BJ (cell line): ENCODE measurements at places on chromosomes 2 and 18.

DNA sequence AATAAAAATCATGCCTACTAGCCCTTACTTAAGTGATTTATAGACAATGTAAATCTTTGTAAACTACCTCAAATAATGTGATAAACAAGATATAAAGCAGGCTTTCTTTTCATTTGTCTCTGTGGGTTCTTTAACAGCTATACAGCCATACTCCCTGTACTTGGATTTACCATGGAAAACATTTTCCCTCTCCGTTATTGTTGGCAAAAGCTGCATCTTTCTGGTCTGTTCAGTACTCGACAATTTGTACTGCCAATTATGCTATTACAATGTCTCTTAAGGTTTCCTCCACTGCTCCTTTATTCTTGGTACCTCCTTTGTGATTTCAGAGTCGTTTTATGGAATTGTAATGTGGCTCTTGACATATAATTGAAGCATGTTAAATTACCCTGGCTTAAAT is 426.3 kb upstream of the PKDCC start:
- DNase-seq: no peak

DNA sequence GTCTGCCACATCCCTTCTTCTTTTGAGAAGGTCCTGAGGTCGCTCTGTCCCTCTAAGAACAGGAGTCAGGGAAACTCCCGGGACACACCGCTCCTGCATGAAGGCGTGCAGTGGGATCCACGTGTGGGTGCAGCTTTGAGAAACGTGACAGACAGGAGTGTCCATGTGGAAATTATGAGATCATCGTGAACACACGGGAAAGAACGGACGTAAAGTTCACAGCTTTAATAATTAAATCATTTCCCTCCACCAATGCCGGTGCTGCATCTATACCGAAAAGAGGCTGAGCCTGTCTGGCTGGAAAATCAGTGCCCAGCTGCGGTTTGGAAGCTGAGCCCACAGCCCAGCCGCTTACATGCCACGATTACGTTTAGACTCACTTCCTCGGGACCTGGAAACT is 372.4 kb upstream of the SALL3 start:
- no peak for DNase-seq

- no peak for DNase-seq
Measured at GRCh38 chr2:179580378-179581146, 280.9 kb downstream of the ZNF385B start.

GRCh38 chr2:238905644-238906043 is 57.8 kb downstream of the TWIST2 start:
- no peak for DNase-seq

DNA sequence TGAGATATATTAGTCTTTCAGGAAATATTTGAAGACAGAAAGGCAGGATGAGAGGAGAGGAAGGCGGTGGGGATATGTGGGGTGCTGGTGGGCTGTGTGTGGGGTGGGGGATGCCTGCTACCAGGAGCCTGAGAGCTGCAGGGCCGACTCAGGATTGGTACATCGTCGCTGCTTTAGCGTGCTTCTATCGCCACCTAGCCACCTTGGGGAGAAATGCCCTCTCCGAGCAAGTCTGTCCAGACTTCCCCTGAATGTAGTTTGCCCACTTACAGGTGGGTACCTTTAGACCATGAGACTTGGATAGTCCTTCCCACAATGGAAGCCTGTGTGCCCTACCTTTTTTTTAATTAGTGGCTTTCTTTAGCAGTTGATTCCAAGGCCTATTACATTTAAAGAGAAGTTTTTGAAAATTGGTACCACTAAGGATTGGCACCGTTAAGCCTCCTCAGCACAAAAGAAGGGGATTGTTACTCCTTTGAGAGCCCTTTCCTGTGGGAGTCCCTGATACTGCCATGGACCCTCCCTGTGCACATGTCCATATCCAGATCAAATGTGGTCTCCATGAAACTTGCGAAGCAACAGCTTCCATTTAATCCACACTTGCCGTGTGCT is 114.1 kb upstream of the NDUFV2 start:
- no peak for DNase-seq

- DNase-seq: no peak
Measured at GRCh38 chr2:32712870-32713269, 85.0 kb downstream of the TTC27 start.

DNA sequence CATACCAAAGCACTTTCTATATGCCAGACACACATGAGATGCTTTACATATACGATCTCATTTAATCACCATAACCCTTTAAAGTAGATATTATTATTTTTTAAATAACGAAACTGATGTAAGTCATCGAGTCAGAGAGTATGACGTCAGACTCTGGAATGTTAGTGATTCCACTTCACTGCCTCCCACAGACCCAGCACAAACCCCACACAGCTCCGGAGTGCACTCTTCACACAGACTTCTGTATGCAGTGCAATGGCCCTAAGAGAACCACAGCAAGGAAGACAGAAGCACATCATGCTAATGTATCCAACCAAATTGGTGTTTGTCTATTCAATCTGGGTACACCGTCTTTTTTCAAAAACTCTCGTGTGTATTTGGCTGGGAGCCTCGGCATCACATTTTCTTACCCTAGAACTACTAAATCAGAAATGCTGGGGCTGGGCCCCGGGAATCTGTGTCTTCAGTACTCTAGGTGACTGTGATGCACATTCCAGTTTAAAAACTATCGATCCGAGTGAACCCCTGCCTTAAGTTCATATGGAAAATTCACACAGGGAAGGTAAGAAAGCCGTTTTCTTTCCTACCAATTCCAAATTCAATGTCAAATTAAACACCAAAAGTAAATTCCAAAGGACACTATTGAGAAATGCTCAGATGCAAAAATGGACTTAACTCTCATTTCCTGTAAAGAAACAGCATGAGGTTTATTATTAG is 117.7 kb upstream of the ACVR1C start:
- DNase-seq: no peak

- no peak for DNase-seq
Measured at GRCh38 chr18:26086959-26087358, 3.5 kb downstream of the SS18 start.

DNA sequence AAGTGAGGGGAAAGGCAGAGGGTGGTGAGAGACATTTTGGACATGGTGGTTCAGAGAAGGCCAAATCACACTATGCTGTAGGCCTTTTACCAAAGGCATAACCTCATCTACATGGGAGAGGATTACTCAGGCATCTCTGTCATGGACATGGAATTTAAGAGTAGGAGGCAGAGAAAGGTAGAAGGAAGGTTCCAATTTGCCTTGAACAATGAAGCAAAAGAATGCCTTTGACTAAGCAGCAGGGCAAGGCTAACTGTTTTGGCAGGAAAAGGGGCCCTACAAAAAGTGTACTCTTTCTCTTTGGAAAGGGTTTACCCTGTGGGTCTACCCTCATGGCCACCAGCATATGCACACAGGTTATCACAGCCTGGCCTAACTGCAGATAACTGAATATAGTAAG is 45.6 kb upstream of the RNU4ATAC start:
- no peak for DNase-seq

- DNase-seq: no peak
Measured at GRCh38 chr2:98716786-98717185, 14.1 kb downstream of the MGAT4A start.

DNA sequence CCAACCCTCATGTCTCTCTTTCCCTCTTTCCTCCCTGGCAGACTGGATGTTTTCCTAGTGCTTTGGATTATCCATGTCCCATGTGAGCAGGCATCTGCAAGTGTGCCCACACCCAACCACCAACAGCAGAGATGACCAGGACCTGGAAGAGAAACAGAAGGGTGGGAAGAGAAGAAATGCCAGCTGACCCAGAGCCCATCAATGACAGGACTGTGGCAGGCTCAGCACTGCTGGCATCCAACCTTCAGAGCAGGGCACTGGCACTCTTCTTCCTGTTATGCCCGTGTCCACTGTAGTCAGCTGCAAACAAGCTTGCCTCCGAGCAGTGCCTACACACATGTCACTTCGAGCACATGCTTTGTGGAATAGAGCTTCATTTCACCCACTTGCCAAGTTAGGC is 121.1 kb downstream of the TANC1 start:
- DNase-seq: no peak

DNA sequence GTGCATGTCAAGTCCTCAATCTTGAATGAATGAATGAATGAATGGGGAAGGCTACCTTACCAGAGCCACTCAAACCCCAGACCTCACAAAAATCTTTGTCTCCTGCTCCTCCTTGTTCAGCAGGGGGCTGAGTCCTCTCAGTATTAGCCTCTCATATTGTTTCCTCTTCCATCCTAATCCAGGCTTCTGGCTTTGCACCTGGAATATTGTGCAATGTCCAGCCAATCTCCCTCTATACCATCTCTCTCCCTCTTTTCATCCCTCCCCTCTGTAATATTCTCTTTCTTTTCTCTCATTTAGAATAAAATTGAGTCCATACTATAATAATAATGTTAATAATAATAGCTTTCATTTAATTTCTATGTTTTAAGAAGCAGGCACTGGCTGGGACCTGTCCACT is 34.3 kb downstream of the ARHGAP25 start:
- DNase-seq: no peak

DNA sequence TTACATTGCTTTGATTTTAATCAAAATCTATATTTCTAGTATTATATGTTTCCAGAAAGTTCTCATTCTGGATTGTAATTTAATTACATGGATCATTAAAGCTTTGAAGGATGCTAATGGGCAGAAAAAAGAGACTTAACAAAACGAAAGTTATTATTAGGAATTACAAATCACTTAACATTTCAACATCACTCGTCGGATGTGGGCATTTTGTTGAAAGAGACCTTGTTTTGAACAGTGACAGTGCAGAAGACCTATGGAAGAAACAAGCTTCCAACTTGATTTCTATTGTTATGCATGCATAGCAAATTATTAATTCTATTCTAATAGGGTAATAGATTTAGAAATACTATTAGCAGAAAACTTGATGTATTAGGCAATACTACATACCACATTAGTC is 31.4 kb upstream of the DARS1 start:
- no peak for DNase-seq

DNA sequence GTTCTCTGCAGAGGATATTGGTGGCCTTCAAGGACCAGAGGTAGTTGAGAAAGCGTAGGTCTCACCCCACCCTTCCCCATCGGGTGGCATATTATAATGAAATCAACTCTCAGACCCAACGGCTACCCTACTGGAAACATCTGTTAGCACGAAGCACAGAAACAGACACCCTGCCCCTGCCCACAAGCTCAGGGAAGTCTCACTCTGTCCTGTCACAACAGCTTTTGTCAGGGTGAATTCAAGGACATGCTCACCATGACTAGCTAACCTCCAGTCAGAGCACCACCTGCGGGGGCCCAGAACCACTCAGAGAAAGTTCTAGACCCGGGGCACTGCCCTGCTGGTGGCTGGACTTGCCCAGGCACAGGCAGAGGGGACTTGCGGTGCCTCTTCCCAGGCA is 3.5 kb upstream of the B3GNT7 start:
- DNase-seq: no peak

- no peak for DNase-seq
Measured at GRCh38 chr2:31070339-31071125, 67.7 kb downstream of the GALNT14 start.

DNA sequence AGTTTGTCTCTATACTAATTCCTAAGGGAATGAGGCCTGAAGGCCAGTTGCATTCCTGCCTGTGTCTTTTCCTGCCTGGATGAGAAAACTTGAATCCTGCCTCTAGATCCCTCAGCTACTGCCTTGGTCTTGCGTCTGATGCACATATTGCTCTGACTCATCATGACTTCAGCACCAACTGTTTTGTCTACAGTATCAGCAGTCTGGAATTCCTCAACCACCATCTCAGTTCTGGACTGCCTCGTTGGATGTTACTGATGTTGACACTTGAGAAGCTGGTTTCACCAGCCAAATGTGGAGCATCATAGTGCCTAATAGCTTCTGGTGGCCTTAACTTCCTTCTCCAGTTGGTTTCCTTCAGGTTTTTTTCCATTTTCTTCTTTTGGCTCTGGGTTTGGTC is 211.0 kb downstream of the CTNNA2 start:
- peak; percentile 90 for DNase-seq

- DNase-seq: no peak
Measured at GRCh38 chr2:240623531-240624010, 1.7 kb upstream of the GPR35 start.

GRCh38 chr2:79670198-79670597 is 157.3 kb downstream of the CTNNA2 start:
- DNase-seq: no peak

DNA sequence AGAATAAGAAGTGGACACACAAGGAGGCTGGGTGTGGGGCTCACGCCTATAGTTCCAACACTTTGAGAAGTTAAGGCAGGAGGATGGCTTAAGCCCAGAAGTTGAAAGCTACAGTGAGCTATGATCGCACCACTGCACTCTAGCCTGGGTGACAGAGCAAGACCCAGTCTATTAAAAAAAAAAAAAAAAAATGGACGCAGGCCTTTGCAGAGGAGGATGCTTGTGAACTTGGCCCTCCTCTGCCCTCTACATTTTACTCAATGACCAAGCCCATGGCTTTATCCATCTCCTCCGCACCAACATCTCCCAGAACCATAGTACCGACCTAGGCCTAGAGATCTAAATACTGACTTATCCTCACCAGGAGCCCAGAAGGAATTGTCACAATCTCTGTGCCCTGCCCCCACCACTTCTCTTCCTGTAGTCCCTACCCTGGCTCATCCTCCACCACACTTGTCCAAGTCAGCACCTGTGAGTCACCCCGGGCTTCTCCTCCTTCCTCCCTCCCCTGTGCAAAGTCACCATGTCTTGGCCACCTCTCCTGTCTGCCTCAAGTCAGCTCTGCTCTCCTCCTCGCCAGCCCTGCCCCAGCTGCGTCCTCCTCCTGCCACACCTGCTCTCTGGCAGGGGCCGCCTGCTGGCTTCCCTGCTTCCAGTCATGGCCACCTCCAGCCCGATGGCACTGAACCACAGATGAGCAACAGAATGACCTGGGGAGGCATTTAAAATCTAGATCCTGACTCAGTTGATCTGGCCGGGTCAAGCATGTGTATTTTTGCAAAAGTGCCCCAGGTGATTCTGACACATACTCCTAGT is 35.8 kb upstream of the ASPRV1 start:
- DNase-seq: peak; percentile 21

DNA sequence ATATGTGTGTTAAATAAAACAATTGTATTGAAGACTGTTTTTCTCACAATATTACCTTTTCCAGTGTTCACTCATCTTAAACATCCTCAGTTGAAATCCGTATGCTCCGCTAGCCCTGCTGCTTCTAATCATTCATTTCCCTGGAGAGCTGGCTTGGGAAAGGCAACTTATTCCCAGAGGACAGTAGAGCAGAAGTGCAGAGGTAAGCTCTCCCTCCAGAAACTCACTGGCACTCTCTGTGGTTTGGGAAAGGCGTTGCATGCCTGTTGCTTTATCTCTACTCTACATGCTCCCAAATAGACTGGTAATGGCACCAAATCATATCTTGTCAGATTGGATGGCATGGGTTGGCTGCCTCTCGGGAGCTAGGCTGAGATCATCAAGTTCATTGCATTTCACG is 117.1 kb upstream of the BOD1L2 start:
- no peak for DNase-seq

DNA sequence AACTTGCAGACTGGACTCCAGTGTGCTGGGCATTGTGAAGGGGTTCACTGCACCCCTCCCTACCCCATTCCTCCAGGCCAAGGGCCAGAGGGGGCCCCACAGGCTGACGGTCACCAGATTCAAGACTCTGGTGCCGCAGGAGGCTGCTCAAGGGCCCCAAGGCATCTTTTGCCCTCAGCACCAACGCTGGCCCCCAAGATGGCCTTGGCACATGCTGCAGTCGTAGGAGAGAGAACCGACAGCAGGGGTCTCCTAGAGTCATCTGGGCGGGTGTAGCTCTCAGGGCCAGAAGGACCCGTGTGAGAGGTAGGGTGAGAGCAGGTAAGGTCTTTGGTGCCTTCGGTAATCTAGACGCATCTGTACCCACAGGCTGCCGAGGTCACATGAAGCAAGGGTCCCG is 18.7 kb upstream of the ODC1 start:
- no peak for DNase-seq

- no peak for DNase-seq
Measured at GRCh38 chr2:19579461-19579860, 221.0 kb upstream of the OSR1 start.
